ENCODE measurements at places on chromosomes 16 and 17.

DNA sequence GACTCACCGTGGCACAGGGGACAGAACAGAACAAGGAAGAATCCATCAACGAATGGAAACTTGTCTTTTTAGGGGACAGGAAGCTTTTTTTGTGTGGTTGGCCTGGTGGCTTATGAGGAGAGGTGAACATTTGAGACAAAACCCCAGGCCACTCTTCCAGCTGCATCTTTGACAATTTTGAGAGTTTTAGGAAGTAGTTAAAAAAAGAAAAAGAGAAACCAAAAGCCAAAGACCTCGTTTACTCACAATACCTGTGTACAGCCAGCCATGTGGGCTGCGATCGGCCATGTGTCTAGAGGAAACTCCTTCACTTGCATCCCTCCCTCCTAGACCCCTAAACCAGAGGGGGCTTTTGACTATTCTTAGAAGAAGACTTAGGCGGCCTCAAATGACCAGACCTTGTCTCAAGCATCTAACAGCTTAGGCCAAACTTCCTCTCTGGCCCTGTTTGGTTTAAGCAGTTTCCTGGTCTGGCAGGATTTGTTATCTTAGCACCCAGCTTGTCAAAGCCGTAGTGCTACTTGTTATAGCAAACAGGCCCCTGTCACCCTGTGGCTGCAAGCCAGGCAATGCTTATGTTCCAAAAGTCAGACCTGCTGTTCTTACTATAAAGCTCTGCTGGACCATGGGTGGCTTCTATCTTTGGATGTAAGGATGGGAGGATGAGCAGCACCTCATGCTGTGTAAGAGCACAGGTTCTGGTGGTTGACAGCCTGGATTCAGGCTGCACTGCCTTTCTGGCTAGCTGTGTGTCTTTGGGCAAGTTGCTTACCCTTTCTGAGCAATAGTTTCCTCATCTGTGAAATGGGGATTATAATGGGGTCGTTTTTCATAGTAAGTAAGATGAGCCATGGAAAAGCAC is 17.7 kb downstream of the KSR1 start:
- no peak for DNase-seq

- no peak for DNase-seq
Measured at GRCh38 chr16:85856079-85856478, 42.9 kb upstream of the IRF8 start.

- DNase-seq: peak; percentile 98
Measured at GRCh38 chr16:75464122-75464918, at the start of gene TMEM170A. TSS of gene TMEM170A (minus strand) at chr16:75464689. CDS start at chr16:75464600, 89 bp downstream.

DNA sequence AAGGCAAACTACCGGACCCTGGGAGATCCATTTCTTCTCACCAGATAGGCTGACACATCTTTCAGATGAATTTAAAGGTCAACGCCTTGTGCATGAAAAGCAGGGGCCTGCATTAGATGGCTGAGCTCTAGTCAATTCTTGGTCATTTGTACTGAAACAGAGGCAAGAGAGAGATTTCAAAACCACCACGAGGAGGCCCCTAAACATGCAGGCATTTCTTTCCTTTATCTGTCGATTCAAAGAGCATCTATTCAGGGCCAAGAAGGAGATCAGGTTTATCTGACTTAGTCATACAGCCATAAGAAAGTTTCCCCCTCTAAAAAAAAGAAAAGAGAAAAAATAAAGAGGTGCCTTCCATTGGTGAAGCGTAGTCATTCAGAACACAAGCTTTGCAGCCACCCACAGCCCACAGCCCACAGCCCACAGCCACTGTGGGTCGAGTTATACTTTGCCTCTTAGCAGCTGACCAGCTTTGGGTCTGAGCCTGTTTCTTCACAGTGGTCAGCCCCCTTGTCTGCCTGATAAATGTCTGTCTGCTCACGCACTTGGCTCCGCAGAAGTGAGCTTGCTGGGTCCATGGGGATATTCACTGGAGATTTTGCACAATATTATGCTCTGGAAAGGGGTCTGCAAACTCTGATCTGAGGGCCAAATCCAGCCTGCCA is 207.5 kb downstream of the CDH13 start:
- no peak for DNase-seq

DNA sequence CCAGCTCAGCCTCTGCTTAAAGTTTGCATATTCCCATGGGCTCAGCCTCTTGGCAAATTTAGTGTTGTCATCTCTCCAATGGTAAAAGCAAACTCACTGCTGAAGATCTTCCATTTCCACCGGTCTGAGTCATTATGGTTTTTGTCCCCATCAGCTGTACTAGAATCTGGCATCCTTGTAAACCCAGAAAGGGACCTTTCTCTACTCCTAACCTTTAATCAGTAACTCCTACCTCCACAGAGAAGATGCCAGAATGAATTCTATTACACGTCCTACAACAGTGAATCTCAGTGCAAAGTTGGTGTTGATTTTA is 45.8 kb downstream of the ZNF652 start:
- DNase-seq: no peak

DNA sequence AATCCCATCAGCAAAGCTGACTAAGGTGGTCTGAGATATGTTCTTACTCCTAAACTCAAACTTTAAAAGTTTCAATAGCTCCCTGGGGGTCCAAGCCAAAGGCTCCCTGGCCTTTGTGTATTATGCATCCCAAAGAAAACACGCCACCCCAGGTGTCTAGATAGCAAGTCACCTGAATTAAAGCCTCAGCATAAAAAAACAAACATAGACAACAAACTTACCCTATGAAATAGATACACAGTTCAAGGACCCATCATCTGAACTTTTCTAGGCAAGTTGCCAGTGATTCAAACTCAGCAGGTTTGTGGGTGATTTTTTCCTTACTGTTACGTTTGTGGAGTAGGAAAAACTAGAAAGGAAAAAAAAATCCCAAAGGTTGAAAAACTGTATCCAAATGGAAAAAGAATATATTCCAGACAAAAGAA is 12.5 kb downstream of the CMTM3 start:
- no peak for DNase-seq

DNA sequence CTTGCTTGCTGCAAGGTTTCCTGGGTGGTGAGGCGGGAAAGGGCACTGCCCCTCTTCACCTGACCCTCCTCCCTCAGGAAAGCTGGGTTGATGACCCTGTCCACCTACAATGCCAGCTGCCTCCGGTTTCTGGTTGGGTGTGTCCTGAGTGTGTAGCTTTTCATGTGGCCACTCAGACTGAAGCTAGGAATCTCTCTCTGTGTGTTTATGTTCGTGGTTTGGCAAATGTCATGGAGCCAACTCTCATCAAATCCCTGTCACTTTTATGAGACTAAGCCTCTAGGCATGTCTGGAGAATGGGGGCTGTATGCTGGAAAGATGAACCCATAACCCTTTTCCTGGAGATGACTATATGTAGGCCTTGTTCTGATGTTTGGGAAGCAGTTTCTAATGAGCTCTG is 17.1 kb downstream of the PLEKHG4 start:
- DNase-seq: no peak

DNA sequence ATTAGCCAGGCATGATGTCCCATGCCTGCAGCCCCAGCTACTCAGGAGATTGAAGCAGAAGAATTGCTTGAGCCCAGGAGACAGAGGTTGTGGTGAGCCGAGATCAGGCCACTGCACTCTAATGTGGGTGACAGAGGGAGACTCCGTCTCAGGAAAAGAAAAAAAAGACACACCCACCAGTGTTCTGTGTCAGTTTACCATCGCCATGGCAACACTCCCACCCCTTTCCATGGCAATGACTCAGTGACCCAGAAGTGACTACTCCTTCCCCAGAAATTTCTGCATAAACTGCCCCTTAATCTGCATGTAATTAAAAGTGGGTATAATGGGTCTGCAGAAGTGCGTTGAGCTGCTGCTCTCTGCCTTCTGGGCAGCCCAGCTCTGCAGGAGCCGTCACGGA is 4.0 kb upstream of the ZC3H18 start:
- no peak for DNase-seq
